ENCODE measurements at places on chromosomes 1 and 21.

DNA sequence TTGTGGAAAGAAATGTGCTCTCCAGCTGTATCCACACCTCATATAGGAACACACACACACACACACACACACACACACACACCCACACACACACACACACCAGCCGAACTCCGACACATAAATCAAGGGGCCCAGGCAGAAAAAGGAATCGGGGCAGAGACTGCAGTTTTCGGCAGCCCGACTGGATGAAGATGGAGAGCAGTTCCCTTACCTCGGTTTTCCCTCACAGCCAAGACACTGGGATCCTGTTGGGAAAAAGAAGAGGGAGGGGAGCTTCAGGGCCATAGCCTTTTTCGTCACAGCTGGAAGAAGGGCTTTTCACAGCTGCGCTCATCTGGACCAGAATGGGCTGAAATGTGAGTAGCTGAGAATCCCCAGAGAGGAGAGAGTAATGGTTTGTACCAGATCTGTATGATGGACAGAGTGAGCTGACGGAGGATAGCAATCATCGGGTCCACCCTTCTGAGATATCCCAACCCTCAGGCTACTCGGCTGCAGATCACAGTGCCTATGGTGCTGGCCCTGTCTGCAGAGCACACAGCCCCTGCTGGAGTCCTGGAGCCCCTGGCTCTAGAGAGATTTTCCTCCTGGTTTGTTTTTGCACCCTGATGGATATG is 37.7 kb downstream of the PIK3C2B start:
- no peak for DNase-seq

GRCh38 chr1:94820936-94821335 is 779 bp downstream of the SLC44A3 start:
- no peak for DNase-seq

GRCh38 chr21:32590130-32590529 is 4.8 kb upstream of the TCP10L start:
- DNase-seq, result no peak

- no peak for DNase-seq
Measured at GRCh38 chr1:246492611-246493245, 14.4 kb downstream of the SMYD3 start.

Data from lower leg skin (tissue), 4 donors.